ENCODE measurements at places on chromosomes 5 and 9.
A peak's percentile ranks its signal among the peaks of the same experiment; 100 is the strongest.

- no peak for DNase-seq
These were observed 25.3 kb downstream of the PNPLA7 start for GRCh38 chr9:137524981-137525317.

DNA sequence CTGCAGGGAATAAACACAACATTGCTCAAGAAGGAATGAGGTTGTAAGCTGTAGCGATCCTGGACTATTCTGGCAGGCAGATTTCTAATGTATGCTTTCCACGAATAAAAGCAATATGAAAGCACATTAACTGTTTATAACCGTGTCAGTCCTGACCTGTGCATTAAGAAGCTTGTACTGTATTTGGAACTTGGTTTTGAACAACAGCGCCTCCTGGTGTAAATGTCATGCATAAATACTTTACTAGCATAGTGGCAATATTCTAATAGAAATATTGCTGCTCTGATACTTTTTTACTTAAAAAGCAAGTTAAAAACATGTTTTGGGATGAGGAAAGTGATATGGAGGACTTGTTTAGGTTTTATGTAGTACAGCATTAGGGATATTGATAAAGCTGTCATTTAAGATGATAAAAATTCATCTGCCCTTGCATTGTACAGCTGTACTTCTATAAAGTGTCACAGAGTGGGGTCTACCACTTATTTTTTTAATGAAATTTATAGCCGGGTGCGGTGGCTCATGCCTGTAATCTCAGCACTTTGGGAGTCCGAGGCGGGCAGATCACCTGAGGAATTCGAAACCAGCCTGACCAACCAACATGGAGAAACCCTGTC is 70.7 kb upstream of the GNE start:
- DNase-seq = peak; percentile 79

DNA sequence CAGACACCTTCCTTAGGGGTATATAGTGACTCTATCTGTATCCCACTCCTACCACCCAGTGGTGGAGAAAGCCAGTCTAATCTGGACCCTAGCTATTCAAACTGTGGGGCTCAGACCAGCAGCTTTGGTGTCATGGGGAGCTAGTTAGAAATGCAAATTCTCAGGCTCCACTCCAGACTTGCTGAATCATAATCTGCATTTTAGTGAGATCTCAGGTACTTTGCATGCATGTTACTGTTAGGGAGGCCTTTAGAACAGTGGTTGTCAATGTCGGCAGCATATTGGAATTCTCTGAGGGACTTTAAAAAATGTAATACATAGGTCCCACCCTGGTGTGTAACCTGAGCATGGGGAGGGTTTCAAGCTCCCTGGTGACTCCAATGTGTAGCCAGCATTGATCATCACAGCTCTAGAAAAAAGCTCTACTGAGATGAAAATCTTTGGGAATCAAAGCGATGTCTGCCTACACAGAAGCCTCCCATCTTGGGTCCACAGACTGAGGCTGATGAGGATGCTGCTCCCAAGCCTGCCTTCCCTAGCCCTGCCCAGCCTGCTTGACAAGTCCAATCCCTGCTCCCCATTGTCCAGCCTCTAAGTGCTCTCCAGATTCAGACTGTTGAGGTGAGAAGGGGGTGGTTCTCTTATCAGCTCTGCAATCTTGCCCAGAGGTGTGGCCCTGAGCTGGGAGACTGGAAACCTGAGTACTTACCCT is 11.9 kb upstream of the GM2A start:
- no peak for DNase-seq

- no peak for DNase-seq
These were observed 234.4 kb upstream of the MPDZ start for GRCh38 chr9:13513716-13514444.

DNA sequence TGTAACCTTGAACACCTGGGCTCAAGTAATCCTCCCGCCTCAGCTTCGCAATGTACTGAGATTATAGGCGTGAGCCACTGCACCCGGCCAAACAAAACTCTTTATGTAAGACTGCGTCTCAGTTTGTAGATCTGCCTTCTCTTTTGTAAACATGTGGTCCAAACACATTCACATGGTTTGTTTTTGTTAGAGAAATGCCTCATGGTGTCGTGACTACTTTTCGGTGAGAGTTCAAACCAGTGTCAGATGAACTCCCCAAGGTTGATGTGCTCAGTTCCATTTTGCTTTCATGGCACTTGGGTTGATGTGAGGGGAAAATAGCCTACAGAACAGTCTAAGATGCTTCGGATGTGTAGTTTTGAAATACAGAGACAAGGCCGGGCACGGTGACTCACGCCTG is 231.6 kb downstream of the GOLPH3 start:
- no peak for DNase-seq

Measured in putamen (tissue), 1 donor.